ENCODE measurements at places on chromosomes 1 and 21.

DNA sequence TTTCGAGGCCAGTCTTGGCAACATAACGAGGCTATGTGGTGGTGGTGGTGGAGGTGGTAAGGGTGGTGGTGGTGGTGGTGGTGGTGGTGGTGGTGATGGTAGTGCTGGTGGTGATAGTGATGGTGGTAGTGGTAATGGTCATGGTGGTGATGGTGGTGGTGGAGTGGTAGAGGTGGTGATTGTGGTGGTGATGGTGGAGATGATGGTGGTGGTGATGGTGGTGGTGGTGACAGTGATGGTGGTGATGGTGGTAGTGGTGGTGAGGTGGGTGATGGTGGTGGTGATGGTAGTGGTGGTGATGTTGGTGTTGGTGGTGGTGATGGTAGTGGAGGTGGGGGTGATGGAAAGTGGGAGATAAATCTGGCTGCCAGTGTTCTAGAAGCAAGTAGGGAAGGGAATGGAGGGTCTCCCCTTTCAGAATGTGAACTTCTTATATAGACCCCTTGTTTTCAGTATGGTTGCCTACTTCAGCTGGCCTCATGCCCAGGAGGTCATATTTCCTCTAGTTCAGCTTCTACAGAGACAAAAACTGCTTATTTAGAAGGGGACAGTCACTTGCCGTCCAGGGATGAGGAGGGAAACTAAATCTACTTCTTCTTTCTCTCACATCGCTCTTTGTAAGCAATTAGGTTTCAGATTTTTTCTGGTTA lies 27.5 kb downstream of the SH3BGR start:
- no peak for DNase-seq

DNA sequence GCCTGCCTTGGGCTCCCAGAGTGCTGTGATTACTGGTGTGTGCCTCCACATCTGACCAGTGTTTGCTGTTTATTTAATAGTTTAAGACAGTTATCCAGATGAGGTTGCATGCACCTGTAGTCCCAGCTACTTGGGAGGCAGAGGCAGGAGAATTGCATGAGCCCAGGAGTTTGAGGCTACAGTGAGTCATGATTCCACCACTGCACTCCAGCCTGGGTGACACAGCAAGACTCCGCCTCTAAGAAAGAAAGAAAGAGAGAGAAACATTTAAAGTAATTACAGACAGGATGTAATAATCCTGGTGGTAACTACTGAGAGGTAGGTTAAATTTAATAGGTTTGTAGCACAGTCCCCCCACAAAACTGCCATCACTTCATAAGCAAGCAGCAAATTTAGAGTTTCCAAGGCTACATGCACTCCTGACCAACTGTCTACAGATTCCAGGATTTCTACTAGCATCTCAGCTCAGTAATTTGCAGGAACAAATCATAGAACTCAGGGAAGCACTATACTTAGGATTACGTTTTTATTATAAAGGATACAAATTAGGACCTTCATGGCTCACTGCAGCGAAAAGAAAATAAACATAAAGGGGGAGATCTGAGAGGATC lies 89.6 kb downstream of the PKN2 start:
- peak; percentile 53 for DNase-seq

DNA sequence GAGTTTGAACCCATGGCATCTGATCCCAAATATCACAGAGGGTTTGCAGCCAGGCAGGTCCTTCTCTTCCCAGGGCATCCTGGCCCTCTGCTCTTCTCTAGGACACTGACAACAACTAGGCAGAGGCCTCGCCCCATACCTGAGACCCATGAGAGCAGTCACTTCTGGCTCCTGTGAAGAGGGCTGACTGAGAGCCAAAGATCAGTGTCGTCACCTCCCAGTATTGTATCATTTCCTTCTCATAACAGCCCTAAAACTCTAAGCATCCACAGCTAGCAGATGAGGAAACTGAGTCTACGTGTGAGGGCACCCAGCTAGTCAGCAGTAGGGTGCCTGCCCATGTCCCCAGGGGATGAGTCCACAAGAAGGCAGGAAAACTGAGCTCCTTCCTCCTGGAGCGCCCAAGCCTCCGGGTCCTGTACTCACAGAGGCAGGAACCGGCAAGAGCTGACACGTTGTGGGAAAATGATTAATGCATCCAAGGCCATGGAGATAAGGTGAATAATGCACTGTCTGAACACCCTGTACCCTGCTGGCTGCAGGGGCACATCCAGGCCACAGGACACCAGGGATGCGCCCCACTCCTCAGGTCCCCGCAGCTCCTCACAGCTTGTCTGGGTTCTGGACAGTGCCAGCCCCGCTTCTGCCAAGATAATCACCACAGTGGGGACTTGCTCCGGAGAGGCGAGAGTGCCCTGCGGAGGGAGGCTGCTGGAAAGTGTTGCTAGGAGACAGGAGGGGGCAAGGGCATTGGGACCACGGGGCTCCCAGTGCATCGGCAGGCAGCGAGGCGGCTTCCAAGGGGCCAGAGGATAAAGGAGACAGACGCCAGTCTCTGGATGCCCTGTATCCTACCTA lies 340.0 kb downstream of the NPHP4 start:
- DNase-seq = no peak

- no peak for DNase-seq
Observed at GRCh38 chr21:36423771-36424433, 38.7 kb downstream of the CHAF1B start.

DNA sequence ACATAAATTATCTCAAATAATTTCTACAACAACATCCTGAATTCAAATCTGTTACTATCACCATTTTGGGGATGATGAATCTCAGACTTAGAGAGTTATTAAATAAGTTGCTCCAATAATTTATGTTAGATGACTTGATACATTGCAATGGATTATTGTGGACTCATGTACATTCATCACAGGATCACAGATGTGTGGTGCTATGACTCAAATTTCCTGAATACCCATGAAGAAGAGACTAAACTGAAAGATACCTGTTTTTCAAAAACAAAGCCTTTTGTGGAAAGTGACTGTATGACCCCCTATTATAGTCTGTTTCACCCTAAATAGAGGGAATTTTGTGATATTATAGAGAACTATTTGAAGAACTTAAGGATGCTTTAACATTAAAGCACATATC lies 315.0 kb downstream of the PLA2G4A start:
- no peak for DNase-seq
